Stimulated activated memory B cell treated with anti-CD40 and anti-IgM and Interleukin-4, amounts not matched to agents 10 μg/mL and 1 μg/mL and 100 μg/mL, for 72 hours (primary cell): ENCODE measurements at places on chromosomes 6 and 20.
A peak's percentile ranks its signal among the peaks of the same experiment; 100 is the strongest.

DNA sequence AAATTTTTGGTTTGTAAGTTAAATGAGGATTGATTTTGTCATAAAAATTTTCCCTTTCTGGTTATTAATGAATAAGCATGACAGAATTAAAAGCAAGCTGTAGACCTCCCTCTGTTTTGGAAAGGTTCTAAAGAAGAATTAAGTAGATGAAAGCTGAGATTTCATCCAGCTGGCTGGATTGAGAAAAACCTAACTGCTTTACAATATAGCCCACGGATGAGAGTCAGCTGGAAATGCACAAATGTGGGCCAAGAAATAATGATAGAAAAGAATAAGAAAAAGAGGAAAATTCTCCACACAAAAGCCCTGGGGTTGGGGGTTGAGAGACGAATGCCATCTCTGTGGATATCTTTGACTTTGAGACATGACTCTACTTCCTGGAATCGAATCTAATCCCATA is 631.6 kb downstream of the HDGFL1 start:
- no peak for ATAC-seq

- no peak for ATAC-seq
These were observed 74.4 kb downstream of the MBOAT1 start for GRCh38 chr6:20137837-20138236.

DNA sequence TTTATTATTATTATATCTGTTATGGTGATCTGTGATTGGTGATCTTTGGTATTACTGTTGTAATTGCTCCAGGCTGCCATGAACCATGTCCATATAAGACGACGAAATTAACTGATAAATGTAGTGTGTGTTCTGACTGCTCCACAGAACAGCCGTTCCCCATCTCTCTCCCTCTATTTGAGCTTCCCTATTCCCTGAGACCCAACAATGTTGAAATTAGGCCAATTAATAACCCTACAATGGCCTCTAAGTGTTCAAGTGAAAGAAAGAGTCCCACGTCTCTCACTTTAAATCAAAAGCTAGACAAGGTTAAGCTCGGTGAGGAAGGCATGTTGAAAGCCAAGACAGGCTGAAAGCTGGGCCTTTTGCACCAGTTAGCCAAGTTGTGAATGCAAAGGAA is 51.6 kb downstream of the ZFP64 start:
- no peak for ATAC-seq

GRCh38 chr20:36297656-36298055 is 8.5 kb upstream of the DLGAP4 start:
- ATAC-seq = no peak

GRCh38 chr6:163122365-163122764 is 292.2 kb upstream of the QKI start:
- ATAC-seq = no peak

GRCh38 chr20:32450484-32451061 is 92.4 kb downstream of the ASXL1 start:
- no peak for ATAC-seq

GRCh38 chr6:137519629-137520176 is 25.5 kb upstream of the OLIG3 start:
- ATAC-seq = no peak

DNA sequence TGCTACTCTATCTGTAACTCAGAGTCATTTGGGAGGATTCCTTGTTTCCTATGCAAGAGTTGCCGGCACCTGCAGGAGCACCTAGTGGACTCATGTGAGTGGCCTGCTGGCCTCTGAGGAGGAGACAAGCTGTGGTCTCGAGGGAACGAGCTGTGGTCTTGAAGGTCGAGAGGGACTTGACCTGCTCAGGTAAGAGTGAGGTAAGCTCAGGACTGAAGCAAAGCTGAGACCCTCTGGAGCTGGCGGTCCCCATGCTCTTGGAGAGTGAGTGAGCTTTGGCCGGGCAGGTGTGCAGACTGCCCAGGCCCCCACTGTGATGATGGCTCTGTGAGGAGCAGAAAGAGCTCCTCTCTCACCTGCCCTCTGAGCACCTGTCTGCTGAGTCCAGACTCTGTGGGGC is 214.3 kb downstream of the MYLK4 start:
- no peak for ATAC-seq

DNA sequence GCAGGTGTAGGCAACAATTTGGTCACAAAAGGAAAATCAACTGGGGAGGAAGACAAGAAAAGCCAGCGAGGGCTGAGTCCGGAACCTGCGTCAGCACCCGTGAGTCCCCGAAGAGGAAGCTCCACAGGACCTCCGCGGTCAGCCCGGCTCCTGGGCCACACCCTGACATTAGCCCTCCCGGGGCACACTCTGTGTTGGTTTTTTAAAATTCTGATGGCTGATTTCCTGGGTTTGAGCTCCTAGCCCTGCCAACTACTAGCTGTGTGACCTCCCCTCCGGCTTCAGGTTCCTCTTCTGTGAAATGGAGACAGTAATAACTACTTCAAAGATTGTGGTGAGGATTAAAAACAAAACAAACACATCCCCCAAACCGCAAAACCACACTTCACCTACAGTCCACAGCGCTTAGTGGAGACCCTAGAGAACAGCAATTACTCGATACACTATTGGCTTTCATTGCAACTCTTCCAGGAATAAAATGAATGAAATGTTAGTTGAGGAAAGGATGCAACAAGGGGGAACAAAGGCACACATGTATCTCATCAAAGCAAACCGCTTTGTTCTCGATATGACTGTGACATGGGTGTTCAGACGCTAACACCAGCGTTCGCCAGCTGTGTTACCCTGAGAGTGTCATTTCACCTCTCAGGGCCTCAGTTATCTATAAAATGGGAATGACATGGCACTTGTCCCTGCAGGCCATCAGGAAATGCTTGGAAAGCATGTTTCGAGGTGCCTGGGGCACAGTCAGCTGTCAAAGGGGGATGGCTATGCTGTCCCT is 985 bp downstream of the ZBP1 start:
- peak; percentile 90 for ATAC-seq

- ATAC-seq = no peak
These were observed 108.3 kb upstream of the SLC24A3 start for GRCh38 chr20:19104186-19104585.

DNA sequence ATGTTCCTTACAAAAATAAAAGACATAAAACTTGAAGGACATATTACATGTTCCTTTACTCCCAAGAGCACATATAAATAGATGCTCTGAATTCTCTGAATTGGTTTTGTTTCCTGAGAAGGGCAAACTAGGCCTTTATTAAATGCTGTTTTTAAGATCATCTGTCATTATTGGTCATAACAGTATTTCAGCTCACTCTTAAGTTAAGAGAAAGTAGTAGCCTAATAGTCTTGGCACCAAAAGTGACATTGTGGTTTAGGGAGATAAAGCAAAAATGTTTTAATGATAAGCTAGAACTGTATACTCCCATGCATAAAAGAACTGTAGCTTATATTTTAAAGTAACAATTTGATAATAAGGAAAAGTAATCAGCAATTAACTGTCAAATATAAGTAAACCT is 361.1 kb upstream of the PTCHD4 start:
- no peak for ATAC-seq

- no peak for ATAC-seq
These were observed 47.7 kb downstream of the PLAGL2 start for GRCh38 chr20:32159766-32160221.

GRCh38 chr6:149271348-149272340 is 45.9 kb upstream of the TAB2 start:
- peak; percentile 92 for ATAC-seq

GRCh38 chr20:18272451-18272850 is 15.9 kb upstream of the ZNF133 start:
- ATAC-seq = no peak
